ENCODE measurements at places on chromosomes 16 and 17. TPM values are rescaled to one million over a fixed set of nuclear protein-coding genes. Genes with fewer than 3 reads are reported as not detected.

GRCh38 chr16:72940886-72941285 is 107.0 kb downstream of the ZFHX3 start:
- ATAC-seq: no peak

- no peak for ATAC-seq
These were observed 22.3 kb downstream of the TMC6 start for GRCh38 chr17:78106211-78106610.

GRCh38 chr16:5008311-5008731 is 25.4 kb downstream of the NAGPA start:
- no peak for ATAC-seq

GRCh38 chr17:35766489-35766877 is 5.8 kb downstream of the C17orf50 start:
- no peak for ATAC-seq

GOSR2 gene
- total RNA-seq: 53.7 TPM

TP53TG3D gene
- not detected for total RNA-seq
